ENCODE measurements at places on chromosomes 4 and X.

- no peak for DNase-seq
Observed at GRCh38 chr4:146155152-146155724, 20.3 kb upstream of the LSM6 start.

DNA sequence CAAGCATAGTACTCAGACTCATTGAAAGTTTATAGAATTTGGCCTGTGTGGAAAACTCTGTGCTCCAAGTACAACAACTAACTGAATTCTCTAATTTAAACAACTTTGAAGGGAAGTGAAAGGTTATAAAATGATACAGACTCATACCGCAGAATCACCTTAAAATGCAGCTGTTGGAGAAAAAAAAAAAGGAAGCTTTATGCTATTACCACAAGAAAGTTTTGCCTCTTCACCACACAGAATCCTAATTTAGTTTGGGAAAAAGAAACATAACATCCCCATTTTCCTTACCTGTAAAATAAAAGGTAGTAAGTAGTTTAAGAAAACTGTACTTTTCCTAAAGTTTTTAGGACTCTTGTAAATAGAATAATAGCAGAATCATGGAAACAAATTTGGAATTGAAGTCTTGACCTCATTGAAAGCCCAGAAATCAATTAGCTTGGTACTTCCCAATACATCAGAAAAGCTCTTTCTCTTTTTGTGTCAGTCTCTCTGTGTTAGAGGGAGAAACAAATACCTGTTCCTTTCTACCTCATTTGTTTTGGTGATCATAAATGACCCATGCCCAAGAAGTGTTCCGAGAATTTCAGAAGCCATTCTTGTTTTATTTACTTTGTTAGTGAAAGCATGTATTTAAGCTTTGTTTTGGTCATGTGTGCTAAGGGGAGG lies 78.8 kb downstream of the NFKB1 start:
- DNase-seq: no peak

GRCh38 chr4:136637071-136637777 lies 895.1 kb downstream of the PCDH18 start:
- DNase-seq: no peak

DNA sequence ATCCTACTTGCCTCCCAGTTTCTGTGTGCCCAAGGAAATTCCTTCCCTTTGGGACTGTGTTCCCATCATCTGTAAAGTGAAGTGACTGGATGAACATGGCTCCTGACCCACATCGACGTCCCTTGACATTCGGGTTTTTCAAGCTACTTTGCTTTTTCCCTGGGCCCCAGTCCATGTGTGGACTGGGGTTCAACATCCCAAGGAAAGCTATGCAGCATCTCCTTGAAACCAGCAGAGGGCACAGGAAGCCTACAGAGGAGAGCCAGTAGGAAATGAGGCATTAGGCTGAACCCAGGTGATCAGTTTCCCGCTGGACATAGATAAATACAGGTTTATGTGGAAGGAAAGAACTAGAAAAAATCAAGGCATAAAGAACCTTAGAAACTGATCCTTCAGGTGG lies 145.1 kb upstream of the ARHGEF9 start:
- no peak for DNase-seq

- no peak for DNase-seq
Observed at GRCh38 chr4:26715636-26716242, 131.9 kb downstream of the TBC1D19 start.

GRCh38 chrX:112513154-112513553 lies 166.6 kb downstream of the LHFPL1 start:
- DNase-seq: peak; percentile 2

DNA sequence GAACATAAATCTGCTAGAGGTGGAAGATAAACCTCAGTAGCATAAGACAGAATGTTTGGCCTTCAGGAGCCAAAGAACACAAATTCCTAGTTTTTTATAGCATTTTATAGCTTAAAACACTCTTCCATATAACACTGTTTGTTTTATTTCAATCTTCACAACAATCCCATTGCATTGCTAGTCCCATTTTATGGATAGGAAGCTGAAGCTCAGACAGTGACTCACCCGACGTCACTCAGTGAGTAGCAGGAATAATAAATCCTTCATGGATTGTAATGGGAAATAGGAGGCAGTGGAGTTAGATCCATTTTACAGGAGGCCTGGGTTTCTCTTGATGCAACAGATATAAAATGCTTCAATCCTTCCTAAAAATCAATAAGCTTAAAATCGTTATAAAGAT lies 217.5 kb downstream of the RAB28 start:
- no peak for DNase-seq

All from fibroblast of skin of left quadriceps (primary cell).